ENCODE measurements at places on chromosomes 13 and 19.

DNA sequence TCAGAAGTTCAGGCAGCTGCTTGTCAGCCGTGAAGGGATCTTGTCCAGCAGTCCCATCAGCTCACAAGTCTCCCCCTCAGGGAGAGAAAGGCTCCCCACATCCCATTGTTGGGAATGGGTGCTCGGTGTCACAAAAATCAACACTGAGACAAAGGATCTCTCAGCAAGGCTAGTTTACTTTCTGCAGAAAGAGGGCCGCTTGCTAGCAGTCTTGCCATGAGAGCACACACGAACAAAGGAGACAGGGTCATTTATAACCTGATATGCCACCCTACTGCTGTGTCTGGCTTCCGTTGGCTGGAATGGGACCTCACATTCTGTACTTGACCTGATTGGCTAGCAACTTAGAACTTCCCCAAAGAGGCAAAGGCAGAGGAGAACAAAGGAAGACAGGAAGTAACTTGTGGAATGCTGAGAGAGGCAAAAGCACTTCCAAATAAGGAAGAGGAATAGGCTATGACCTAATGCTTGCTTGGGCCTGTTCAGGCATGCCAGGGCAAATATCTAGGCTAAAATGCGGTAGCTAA is 8.7 kb upstream of the IGFL3 start:
- DNase-seq = no peak

- no peak for DNase-seq
Measured at GRCh38 chr13:105814902-105815250, 720.6 kb downstream of the EFNB2 start.

- no peak for DNase-seq
Measured at GRCh38 chr13:41590643-41591042, 133.3 kb downstream of the RGCC start.

GRCh38 chr13:100875392-100876043 is 200.9 kb upstream of the TMTC4 start:
- no peak for DNase-seq

- DNase-seq = no peak
Measured at GRCh38 chr19:14265290-14266036, 59.5 kb upstream of the ADGRL1 start.

DNA sequence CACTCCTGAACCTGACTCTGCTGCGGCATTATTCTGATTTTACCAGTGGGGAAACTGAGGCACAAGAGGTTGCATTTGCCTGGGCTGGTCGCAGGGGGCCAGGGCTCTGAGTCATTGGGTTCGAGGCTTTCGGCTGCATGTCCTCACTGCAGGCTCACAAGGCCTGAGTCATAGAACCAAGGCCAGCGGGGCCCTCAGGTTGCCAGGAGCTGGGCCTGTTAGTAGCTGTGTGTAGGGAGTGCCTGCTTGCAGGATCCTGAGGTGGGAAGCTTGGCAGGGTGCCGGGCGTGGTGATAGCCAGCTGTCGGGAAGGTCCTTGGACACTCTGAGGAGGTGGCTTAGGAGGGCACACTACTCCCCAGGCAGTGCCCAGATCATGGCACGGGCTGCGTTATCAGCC is 21.6 kb upstream of the F2RL3 start:
- no peak for DNase-seq

DNA sequence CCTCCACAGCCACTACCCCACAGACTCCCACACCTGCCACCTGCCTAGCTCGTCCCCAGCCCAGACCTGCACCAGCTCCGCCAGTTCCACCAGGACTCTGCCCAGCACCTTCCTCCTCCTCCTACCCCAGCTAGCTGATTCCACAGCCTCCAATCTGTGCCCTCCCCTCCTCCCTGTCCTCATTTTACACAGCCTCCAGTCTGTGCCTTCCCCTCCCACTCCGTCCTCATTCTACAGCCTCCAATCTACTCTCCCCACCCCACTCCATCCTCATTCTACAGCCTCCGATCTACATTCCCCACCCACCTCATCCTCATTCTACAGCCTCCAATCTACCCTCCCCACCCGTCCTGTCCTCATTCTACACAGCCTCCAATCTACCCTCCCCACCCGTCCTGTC is 7.3 kb downstream of the MYDGF start:
- DNase-seq = no peak

GRCh38 chr13:112685896-112686295 is 3.9 kb upstream of the ATP11A start:
- peak; percentile 18 for DNase-seq

- no peak for DNase-seq
Measured at GRCh38 chr13:99385161-99385560, 78.0 kb upstream of the GPR183 start.

GRCh38 chr19:42442833-42443232 is at the start of gene CXCL17:
Gene CXCL17 (minus strand): TSS chr19:42442946. CDS start chr19:42442832, 114 bp downstream.
- DNase-seq = no peak

- DNase-seq = no peak
Measured at GRCh38 chr19:35901055-35901644, 810 bp upstream of the NFKBID start.

Measured in activated CD8-positive, alpha-beta memory T cell treated with anti-CD3 and anti-CD28 coated beads, Interleukin-2, amount 50 U/mL, for 48 hours (primary cell).